GM20000 (cell line): ENCODE measurements at places on chromosomes 3 and 15.
A peak's percentile ranks its signal among the peaks of the same experiment; 100 is the strongest.

DNA sequence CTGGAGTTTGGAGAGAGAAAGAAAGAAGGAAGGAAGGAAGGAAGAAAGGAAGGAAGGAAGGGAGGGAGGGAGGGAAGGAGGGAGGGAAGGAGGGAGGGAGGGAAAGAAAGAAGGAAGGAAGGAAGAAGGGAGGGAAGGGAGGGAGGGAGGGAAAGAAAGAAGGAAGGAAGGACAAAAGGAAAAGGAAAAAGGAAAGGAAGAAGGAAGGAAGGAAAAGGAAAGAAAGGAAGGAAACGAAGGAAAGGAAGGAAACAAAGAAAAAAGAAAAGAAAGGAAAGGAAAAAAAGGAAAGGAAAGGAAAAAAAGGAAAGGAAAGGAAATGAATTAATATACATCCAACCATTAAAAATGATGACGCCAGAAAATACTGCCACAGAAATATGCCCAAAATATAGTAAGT lies 18.7 kb upstream of the OR4F6 start:
- no peak for DNase-seq

DNA sequence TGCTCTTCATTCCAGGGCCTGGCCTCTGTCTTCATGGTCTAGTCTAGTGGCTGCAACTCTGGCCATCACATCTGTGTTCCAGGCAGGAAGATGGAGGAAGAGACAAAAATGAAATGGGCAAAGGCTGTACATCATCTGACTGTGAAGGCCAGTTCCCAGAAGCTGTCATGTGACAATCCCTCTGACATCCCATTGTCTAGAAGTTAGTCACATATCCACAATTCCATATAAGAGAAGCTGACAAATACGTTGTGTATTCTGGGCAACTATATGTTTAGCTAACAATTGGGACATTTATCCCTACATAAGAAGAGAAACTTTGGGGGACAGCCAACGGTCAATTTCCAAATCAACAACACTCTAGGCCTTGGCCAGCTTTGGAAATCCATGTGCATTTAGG lies 34.5 kb upstream of the C3orf70 start:
- DNase-seq: no peak

GRCh38 chr15:78077871-78078210 lies 330 bp upstream of the TBC1D2B start:
- DNase-seq: no peak

DNA sequence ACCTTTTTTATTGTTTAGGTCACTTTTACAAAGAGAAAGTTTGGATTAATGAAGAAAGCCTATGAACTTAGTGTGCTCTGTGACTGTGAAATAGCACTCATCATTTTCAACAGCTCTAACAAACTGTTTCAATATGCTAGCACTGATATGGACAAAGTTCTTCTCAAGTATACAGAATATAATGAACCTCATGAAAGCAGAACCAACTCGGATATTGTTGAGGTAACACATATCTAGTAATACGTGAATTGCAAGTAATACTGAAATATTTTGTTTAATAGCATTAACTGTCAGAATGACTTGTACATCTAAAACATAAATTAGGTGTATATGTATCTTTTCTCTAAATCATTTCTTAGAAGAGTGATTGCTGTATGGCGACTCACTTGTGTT lies 79.8 kb downstream of the MEF2A start:
- no peak for DNase-seq

- no peak for DNase-seq
Observed at GRCh38 chr15:28933710-28934445, 48.1 kb downstream of the APBA2 start.

GRCh38 chr3:23567917-23568316 lies 237.8 kb upstream of the UBE2E1 start:
- DNase-seq: no peak

GRCh38 chr15:40928821-40929659 lies at the start of gene DLL4:
DLL4 (plus strand) TSS chr15:40929340; CDS start chr15:40929669, 329 bp downstream.
- DNase-seq: peak; percentile 81

DNA sequence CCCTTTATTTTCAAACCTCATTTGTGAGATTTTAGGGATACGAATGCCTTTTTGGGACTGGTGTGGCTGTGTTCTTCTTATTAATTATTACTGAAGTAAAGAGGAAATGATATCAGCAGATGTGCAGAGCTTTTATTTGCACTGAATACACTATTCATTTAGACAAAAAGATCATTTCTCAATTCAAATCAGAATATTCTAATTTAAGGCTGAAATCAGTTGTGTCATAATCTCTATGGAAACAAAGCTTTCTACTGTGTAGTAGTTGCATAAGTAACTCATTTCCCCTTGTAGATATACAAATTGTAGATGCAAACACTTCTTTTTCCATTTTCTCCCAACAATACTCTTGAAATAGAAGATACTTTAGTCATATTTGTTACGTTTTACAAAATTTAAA lies 56.0 kb downstream of the PDE8A start:
- DNase-seq: no peak

DNA sequence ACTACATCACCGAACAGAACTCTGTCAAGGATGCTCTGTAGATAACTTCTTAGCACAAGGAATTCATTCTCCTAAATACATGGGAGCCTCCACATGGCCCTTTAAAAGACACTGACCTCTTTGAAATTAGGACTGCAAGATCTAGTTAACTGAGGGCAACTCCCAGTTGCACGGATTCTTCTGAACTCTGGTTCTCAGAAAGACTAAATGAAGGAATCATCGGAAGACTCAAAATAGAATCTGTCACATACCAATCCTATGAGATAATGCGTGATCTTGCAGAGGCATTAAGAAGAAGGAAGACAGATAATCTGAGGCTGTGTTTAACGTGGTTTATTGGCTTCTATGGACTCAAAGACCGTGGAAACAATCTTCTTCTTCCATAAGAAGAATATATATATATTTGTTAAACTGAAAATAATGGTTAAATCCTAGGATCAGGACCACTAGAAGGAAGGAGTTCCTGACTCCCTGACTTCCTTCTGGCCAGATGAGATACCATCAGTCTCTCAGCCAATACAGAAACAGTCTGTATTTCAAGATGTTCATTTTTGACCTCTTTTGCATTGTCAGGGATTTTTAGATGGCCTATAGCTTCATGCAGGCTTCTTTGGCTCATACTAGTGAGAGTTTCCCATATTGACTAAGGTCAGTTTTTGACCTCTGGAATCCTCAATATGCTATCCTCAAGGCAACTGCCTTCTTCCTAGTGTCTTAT lies 33.9 kb upstream of the TBC1D23 start:
- DNase-seq: no peak

- DNase-seq: peak; percentile 61
Observed at GRCh38 chr3:31918179-31919150, 62.6 kb downstream of the OSBPL10 start.

DNA sequence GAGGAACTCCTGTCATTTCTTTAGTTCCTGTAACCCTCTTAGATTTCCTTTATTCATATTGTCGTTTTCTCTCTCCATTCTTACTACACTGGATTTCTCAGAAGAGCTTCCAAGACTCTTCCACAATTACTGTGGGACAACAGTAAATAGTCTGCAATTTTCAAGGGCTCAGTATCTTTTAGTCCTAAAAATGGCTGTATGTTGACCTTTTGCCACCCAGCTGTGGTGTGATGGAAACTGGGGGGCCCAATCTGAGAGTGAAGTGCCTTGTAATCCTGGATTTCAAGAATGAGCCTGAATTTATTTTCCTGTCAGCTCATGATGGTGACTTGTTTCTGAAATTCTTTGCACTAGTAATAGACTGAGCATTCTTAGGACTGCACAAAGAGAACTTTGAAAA lies 277.6 kb upstream of the RASGRP1 start:
- no peak for DNase-seq

GRCh38 chr3:24359102-24359501 lies 135.5 kb downstream of the THRB start:
- no peak for DNase-seq

DNA sequence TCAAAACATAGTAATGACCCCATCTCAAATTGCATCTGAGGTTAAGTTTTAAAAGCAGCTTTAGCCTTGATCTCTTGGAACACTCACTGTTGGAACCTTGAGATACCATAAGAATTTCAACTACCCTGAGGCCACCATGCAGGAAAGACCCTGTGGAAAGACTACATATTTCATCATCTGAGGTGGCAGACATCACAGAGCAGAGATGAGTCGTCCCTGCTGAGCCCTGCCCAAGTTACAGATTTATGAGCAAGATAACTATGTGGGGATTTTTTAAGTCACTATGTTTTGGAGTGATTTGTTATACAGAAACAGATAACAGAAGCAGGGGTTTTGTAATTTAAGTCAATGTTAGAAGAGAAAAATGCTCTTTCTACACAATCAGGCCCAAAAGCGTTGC lies 168.4 kb downstream of the STAC start:
- no peak for DNase-seq

GRCh38 chr15:81282606-81282895 lies 41.4 kb downstream of the STARD5 start:
- no peak for DNase-seq

GRCh38 chr3:172119266-172119969 lies 80.0 kb downstream of the FNDC3B start:
- DNase-seq: no peak

DNA sequence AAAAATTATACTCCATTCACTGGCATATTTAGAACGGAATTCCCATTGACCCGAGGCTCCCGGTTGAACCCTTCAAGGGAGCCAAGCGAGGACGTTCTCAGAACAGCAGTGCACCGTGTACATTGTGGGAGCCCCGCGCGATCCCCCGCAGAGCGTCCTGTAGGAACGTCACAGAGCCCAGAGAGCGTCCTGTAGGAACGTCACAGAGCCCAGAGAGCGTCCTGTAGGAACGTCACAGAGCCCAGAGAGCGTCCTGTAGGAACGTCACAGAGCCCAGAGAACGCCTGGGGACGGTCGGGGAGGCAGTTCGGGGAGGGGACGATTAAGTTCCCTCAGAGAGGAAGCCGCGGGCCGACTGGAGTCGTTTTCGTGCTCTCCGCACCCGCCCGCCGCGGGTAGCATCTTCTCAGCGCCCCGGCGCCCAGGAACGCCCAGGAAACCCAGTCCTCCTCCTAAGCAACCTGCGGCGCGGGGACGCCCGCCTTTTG lies 506 bp upstream of the ATP1B3 start:
- no peak for DNase-seq

DNA sequence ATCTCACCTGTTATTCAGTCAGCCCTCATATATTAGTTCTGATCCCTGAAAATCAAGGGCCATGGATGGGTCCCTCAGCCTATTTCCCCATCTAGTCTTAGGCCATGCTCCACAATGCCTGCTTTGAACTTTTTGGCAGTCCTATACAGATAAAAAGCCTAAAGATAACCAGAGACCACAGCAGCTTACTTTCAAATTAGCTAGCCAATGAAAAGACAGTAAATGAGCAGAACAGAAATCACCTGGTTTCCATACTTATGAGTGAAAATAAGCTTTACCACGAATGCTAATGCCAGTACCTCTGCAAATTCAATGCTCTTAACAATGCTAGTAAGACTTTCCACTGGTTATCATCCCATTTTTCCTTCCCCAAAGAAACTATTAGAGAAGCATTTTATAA lies 141.6 kb upstream of the SPRED1 start:
- DNase-seq: no peak

- DNase-seq: no peak
Observed at GRCh38 chr15:51312166-51313073, 26.0 kb downstream of the CYP19A1 start.

DNA sequence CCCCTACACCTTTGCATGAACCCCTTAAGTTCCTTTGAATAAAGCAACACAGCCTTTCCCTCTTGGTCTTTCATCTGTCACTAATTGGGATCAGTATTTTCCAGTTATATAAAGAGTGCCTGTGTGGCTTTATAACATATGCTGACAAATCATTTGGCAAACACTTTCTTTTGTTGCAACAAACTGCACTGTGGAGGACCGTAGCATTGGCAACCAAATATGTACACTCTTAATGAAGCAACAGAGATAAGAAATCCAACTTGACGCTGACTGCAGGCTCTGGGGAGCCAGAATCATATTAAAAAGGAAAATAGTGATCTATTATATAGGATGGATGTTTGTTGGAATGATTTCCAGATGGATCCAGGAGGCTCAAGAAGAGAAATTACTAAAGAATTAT lies 120.1 kb upstream of the PRICKLE2 start:
- DNase-seq: no peak

GRCh38 chr15:40960925-40961324 lies 7.7 kb downstream of the CHAC1 start:
- DNase-seq: no peak

GRCh38 chr3:31670136-31670535 lies 137.4 kb downstream of the STT3B start:
- no peak for DNase-seq
